ENCODE measurements at places on chromosomes 12 and 14. TPM values are rescaled to one million over a fixed set of nuclear protein-coding genes. Genes with fewer than 3 reads are reported as not detected.

GRCh38 chr12:6667559-6668210 lies 4.8 kb upstream of the ING4 start:
- H3K27me3 ChIP-seq = no peaks in the 10 kb centered on the region
- H3K4me3 ChIP-seq = no peak overlapping the region
- H3K27ac ChIP-seq = no peak overlapping the region
- peaks cover 13% of the 10 kb centered on the region for H3K4me1 ChIP-seq

- no peak overlapping the region for H3K27ac ChIP-seq
- no peak for DNase-seq
- H3K4me1 ChIP-seq = no peaks in the 10 kb centered on the region
- no peaks in the 10 kb centered on the region for H3K27me3 ChIP-seq
- no peaks in the 10 kb centered on the region for H3K36me3 ChIP-seq
- H3K4me3 ChIP-seq = no peak overlapping the region
These were observed 72.9 kb upstream of the ELK3 start for GRCh38 chr12:96121271-96121711.

Gene LBHD2
- not detected for total RNA-seq

Gene OTX2
- not detected for total RNA-seq

- no peak overlapping the region for H3K27ac ChIP-seq
- H3K27me3 ChIP-seq = peaks cover 39% of the 10 kb centered on the region
- no peak overlapping the region for H3K4me3 ChIP-seq
- DNase-seq = no peak
- no peaks in the 10 kb centered on the region for H3K36me3 ChIP-seq
These were observed 3.0 kb upstream of the CISTR start for GRCh38 chr12:53754633-53755264.

DNA sequence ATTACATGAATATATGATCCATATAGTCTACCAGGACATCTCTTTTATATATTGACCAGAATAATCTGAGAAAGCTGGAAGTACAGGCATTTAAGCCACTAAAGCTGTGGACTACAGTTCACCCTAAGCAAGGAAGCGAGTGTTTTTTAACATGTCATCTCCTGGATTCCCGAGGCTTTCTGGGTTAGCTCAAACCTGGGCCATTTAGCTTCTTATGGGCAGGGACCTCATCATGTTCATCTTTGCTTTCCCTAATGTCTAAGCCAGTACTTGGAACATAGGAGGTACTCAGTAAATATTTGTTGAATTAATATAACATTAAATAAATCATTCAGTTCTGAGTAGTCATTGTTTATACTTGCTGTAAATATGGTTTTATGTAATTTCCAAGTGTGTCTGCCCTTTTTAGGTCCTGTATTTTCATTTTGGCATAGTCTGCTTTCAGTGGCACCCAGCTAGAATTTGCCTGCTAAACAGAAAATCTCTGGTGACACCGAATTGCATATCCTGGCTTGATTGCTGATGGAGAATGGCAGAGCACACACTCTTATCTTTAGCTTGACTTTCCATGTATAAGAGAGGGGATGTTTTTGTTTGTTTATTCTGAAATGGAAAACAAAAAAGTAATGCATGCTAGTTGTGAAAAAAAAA lies 344.5 kb downstream of the ZFP36L1 start:
- H3K27me3 ChIP-seq = no peaks in the 10 kb centered on the region
- peaks cover 46% of the 10 kb centered on the region for H3K4me1 ChIP-seq
- DNase-seq = no peak
- peaks cover 1% of the 10 kb centered on the region for H3K36me3 ChIP-seq

GRCh38 chr12:99119943-99120342 lies 474.9 kb downstream of the APAF1 start:
- no peaks in the 10 kb centered on the region for H3K4me1 ChIP-seq
- peaks cover 2% of the 10 kb centered on the region for H3K27me3 ChIP-seq
- no peak for DNase-seq
- no peaks in the 10 kb centered on the region for H3K36me3 ChIP-seq

DNA sequence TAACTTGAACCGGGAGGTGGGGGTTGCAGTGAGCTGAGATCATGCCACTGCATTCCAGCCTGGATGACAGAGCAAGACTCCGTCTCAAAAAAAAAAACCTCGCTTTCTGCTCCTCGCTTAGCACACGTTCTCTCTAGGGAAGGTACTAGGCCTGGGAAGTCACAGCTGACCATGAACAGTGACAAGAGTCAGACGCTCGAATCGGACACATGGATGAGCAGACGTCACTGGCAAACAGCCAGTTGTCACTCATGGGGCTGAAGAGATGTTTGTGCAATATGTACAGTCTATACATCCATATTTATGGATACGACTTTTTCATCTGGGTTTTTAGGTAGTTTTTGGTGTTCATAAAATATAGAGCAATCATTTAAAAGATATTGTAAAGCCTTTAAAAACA lies 19.4 kb downstream of the TCHP start:
- no peaks in the 10 kb centered on the region for H3K4me1 ChIP-seq
- H3K27me3 ChIP-seq = no peaks in the 10 kb centered on the region
- no peak for DNase-seq
- H3K27ac ChIP-seq = peak overlapping the region; percentile 15
- peaks cover 30% of the 10 kb centered on the region for H3K36me3 ChIP-seq

Gene REP15
- 1.3 TPM for total RNA-seq

DNA sequence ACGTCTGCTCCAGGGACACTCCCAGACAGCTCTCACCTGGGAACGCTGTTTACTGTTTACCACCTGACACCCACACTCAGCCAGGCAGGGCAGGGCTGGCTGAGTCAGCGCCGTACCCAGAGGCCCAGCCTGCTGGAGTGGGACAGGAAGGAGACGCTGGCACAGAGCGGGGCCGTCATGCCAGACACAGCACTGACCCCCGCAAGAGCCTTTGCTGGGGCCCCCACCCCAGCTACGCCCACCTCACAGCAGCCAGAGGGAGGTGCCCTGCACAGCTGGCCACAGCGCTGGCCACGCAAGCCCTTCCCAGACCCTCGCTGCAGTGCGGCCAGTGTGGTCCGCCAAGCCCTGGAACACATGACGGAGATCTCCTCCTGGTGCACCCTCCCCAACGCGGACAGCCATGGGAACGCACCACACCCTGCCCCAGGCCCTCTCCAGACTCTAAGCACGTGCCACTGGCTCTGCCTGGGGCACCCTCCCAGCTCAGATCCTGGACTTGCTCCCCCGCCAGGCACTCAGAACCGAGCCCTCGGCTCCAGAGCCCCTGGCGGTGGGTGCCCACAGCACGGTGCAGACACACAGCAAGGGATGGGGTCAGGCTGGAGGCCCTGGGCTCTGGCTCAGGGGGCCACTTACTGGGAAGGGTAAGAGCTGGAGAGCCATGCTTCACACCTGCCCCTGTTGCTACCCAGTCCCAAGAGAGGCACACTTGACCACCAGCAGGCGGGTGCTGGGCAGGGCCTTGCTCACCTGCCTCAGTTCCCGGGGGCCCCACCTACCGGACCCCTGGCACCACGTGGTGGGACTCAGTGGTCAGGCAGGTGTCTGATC lies 5.7 kb downstream of the AHNAK2 start:
- H3K27me3 ChIP-seq = no peaks in the 10 kb centered on the region
- peak overlapping the region; percentile 95 for H3K27ac ChIP-seq
- H3K36me3 ChIP-seq = no peaks in the 10 kb centered on the region
- H3K4me1 ChIP-seq = peaks cover 86% of the 10 kb centered on the region
- peak overlapping the region; percentile 32 for H3K4me3 ChIP-seq

Gene ADAM21
- total RNA-seq = 0.15 TPM

- no peak overlapping the region for H3K4me3 ChIP-seq
- DNase-seq = no peak
- peaks cover 48% of the 10 kb centered on the region for H3K4me1 ChIP-seq
- no peaks in the 10 kb centered on the region for H3K27me3 ChIP-seq
These were observed 44.2 kb upstream of the FOS start for GRCh38 chr14:75234173-75235115.

Gene GDF3
- not detected for total RNA-seq

Gene CLEC6A
- total RNA-seq = not detected

GRCh38 chr12:89247541-89247942 lies 104.8 kb downstream of the DUSP6 start:
- no peak overlapping the region for H3K4me3 ChIP-seq
- DNase-seq = no peak
- H3K36me3 ChIP-seq = no peaks in the 10 kb centered on the region
- no peaks in the 10 kb centered on the region for H3K27me3 ChIP-seq

- DNase-seq = no peak
- no peaks in the 10 kb centered on the region for H3K4me1 ChIP-seq
- no peak overlapping the region for H3K4me3 ChIP-seq
- H3K27me3 ChIP-seq = peaks cover 23% of the 10 kb centered on the region
- H3K27ac ChIP-seq = no peak overlapping the region
These were observed 47.8 kb upstream of the FBRSL1 start for GRCh38 chr12:132441871-132442863.

DNA sequence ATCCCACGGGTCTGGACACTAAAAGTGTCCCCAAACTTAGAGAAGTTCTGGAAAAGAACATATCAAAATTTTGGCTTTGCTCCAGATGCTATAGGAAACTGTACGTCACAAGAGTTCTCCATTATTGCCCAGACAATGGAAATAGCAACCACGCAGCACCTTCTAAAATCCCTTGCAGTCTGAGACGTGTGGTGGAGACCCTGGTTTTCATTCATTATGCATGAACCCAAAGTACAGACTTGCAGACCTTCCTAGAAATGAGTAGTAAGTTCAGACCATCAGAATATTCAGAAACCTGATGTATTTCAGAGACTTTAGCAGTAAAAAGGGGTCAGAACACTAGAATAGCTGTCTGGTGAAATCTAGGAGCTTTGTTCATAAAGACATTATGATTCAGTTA lies 50.0 kb upstream of the BCL2L14 start:
- H3K27ac ChIP-seq = no peak overlapping the region
- H3K27me3 ChIP-seq = no peaks in the 10 kb centered on the region
- no peak for DNase-seq
- H3K4me3 ChIP-seq = no peak overlapping the region
- H3K4me1 ChIP-seq = peaks cover 18% of the 10 kb centered on the region

DNA sequence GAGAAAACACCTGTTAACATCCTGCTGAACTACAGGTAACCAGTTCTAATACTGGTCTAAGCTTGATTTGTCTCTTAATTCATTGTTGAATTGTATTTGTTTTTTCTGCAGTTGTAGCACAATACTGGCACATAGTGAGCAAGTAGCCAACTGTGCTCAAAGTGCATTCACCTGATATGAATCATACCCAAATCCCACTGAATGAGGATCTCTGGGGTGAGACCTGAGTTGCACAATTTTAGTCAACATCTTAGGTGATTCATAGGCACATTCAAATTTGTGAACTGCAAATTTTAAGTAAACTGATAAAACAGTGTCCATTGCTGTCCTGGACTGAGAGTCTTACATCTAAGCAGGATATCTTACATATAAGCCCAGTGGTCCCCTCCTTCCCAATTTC lies 12.8 kb downstream of the KCNC2 start:
- no peaks in the 10 kb centered on the region for H3K36me3 ChIP-seq
- H3K4me3 ChIP-seq = no peak overlapping the region
- H3K4me1 ChIP-seq = no peaks in the 10 kb centered on the region

Gene KITLG
- 3.8 TPM for total RNA-seq

DNA sequence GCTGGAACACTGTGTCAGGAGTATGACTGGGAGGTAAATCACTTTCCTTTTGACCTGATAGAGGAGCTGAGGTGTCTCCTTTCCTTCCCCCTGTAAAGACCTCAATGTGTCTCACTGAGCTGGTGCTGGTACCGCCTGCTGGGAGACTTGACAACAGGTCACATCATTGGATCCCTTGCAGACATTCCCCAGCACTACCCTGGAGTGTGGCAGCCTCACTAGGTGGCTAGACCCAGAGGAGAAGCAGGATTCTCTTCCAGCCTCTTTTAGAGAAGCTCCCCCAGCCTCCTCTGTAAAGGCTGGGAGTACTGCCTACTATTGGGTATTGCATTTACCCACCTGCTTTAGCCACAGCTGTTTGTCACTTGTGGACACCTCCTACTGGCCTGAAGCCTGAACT lies 223.9 kb downstream of the ADGRD1 start:
- no peak overlapping the region for H3K27ac ChIP-seq
- no peaks in the 10 kb centered on the region for H3K4me1 ChIP-seq
- peaks cover 7% of the 10 kb centered on the region for H3K36me3 ChIP-seq
- no peak overlapping the region for H3K4me3 ChIP-seq

Gene TEAD4
- 24.1 TPM for total RNA-seq

GRCh38 chr12:117309276-117309925 lies 52.0 kb downstream of the NOS1 start:
- no peaks in the 10 kb centered on the region for H3K36me3 ChIP-seq
- no peaks in the 10 kb centered on the region for H3K4me1 ChIP-seq
- no peak overlapping the region for H3K4me3 ChIP-seq
- H3K27me3 ChIP-seq = peaks cover 3% of the 10 kb centered on the region
- no peak for DNase-seq
